ENCODE measurements at places on chromosomes 5 and 9.
A peak's percentile ranks its signal among the peaks of the same experiment; 100 is the strongest.

DNA sequence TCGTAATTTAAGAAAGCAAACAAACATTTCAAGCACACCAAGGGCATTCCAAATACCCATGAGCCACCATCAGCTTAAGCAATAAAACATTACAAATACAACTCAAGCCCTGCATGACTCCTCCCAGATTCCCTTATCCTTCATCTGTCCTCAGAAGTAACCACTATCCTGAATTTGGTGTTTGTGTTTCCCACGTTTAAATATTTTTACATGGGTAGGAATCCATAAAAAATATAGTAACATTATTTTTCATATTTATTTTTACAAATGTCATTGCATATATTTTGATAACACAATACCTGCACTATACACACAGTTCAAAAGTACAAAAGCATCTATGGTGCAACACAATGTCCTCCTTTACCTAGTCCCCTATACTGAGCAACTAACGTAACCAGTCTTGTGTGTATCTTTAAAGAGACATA, 6.4 kb downstream of the PRKAA1 start:
- no peak overlapping the region for H3K27ac ChIP-seq
- H3K4me1 ChIP-seq = no peaks in the 10 kb centered on the region
- no peak overlapping the region for H3K4me3 ChIP-seq
- peaks cover 2% of the 10 kb centered on the region for H3K36me3 ChIP-seq

DNA sequence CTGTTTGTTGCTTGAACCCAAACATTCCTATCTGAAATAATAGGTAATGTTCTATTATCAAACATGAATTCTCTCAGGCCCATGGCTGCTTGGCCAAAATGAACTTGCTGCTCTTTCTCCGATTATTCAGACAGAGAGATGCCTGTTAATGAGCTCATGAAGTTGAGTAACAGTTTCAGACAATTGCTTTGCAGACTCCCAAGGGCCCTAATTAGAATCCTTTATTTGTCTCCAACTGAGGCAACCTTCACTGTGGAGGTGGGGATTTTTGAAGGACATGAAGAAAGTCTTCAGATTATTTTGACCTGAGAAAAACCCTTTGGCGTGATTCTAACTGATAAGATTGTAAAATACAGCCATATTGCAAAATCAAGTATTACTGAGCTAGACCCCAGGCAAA, 466.7 kb downstream of the NFIB start:
- no peaks in the 10 kb centered on the region for H3K4me1 ChIP-seq
- no peak for DNase-seq
- H3K27me3 ChIP-seq = no peaks in the 10 kb centered on the region
- H3K4me3 ChIP-seq = no peak overlapping the region

DNA sequence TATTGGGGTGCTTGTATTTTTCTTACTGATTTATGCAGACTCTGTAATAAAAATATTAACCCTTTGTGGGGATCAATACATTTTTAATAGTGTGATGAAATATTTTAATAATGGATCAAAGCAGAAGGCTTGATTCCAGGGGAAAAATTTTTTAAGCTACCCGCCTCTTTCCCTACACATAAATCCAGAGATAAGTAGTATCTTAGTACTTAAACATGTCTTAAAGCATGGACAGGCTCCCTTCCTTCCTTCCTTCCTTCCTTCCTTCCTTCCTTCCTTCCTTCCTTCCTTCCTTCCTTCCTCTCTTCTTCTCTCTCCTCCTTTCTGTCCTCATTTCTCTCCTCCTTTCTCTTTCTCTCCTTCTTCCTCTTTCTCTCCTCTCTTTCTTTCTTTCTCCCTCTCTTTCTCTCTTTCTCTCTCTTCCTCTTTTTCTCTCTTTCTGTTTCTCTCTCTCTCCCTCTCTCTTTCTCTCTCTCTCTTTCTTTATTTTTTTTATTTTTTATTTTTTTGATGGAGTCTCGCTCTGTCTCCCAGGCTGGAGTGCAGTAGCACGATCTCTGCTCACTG, 78.0 kb upstream of the SPRY4 start:
- H3K4me1 ChIP-seq = peaks cover 4% of the 10 kb centered on the region
- H3K4me3 ChIP-seq = no peak overlapping the region
- no peaks in the 10 kb centered on the region for H3K27me3 ChIP-seq
- H3K27ac ChIP-seq = no peak overlapping the region

GRCh38 chr5:142674531-142675469, 11.1 kb downstream of the FGF1 start:
- no peaks in the 10 kb centered on the region for H3K27me3 ChIP-seq
- no peak for DNase-seq
- H3K4me3 ChIP-seq = no peak overlapping the region
- H3K4me1 ChIP-seq = peaks cover 3% of the 10 kb centered on the region
- no peaks in the 10 kb centered on the region for H3K36me3 ChIP-seq

DNA sequence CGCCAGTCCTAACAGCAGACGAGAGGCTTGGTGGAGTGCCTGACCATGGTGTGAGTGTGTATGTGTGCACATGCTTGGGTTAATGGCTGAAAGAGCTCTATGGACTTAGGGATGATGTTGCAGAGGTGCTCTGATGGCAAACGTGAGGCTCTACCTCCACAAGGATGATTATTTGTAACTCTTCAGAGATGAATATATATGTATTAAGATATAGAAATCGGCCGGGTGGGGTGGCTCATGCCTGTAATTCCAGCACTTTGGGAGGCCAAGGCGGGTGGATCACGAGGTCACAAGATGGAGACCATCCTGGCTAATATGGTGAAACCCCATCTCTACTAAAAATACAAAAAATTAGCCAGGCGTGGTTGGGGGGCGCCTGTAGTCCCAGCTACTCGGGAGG, 253.4 kb upstream of the CDH18 start:
- H3K36me3 ChIP-seq = no peaks in the 10 kb centered on the region
- no peak overlapping the region for H3K4me3 ChIP-seq
- no peaks in the 10 kb centered on the region for H3K4me1 ChIP-seq

DNA sequence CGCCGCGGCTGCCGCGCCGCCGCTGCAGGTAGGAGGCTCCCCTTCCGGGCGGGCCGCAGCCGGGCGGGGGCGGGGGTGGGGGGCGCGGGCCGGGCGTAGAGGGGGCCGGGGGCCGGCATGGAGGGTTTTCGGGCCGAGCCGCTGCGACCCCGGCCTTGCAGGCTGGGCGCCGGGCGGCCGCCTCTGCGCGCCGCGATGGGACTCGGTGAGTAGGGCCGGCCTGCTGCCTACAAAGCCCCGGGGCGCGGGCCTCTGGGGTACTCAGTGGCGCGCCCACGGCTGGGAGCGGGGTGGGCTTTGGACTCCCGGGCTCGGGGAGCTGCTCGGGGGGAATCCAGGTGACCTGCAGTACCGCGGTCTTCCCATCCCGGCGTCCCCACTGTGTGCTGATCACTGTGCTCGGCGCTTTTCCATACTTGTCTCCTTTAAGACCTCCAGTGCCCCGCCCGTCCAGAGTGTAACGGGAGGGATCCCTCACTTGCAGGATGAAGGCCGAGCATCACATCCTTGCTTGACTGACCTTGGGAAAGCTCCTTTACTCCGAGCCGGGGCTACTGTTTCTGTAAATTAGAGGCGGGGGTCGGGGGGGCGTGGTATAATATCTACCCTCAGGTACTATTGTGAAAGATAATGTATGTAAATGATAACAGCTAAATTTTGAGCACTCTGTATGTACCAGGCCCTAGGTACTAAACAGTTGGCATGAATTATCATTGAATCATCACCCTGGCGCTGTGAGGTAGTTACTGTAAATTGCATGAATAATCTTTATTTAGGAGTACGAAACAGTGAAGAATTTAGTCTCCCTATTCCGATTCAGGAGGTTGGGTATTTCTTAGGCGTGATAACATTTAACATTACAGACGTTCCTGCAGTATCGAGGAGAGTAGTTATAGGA, 672 bp downstream of the MSANTD3 start:
- H3K36me3 ChIP-seq = no peaks in the 10 kb centered on the region
- no peaks in the 10 kb centered on the region for H3K27me3 ChIP-seq
- H3K27ac ChIP-seq = peak overlapping the region; percentile 99
- peaks cover 25% of the 10 kb centered on the region for H3K4me1 ChIP-seq
- peak; percentile 37 for DNase-seq

GRCh38 chr9:93654351-93654961, 78.1 kb downstream of the PHF2 start:
- no peak overlapping the region for H3K27ac ChIP-seq
- H3K36me3 ChIP-seq = peaks cover 37% of the 10 kb centered on the region
- DNase-seq = no peak
- no peaks in the 10 kb centered on the region for H3K4me1 ChIP-seq

GRCh38 chr5:18091142-18091541, 456.9 kb downstream of the TAF11L14 start:
- no peak overlapping the region for H3K27ac ChIP-seq
- no peak overlapping the region for H3K4me3 ChIP-seq
- H3K27me3 ChIP-seq = no peaks in the 10 kb centered on the region
- no peak for DNase-seq
- no peaks in the 10 kb centered on the region for H3K36me3 ChIP-seq
- no peaks in the 10 kb centered on the region for H3K4me1 ChIP-seq

- H3K4me1 ChIP-seq = peaks cover 6% of the 10 kb centered on the region
- no peak overlapping the region for H3K4me3 ChIP-seq
- H3K27me3 ChIP-seq = no peaks in the 10 kb centered on the region
- no peak overlapping the region for H3K27ac ChIP-seq
- no peak for DNase-seq
Observed at GRCh38 chr5:60521376-60522291, 178.3 kb downstream of the DEPDC1B start.
